Naive thymus-derived CD4-positive, alpha-beta T cell (primary cell): ENCODE measurements at places on chromosomes 5 and 9. TPM values are rescaled to one million over a fixed set of nuclear protein-coding genes. Genes with fewer than 3 reads are reported as not detected.

GRCh38 chr5:74164725-74165235, 475.7 kb downstream of the ENC1 start:
- DNase-seq, result no peak

- DNase-seq, result no peak
Measured at GRCh38 chr9:133023117-133023890, 7.5 kb upstream of the GTF3C5 start.

- no peak for DNase-seq
Measured at GRCh38 chr5:74222806-74223205, 417.7 kb downstream of the ENC1 start.

Gene AGTPBP1
- total RNA-seq, result 65.4 TPM

GRCh38 chr5:15683332-15683731, 183.4 kb downstream of the FBXL7 start:
- no peak for DNase-seq

Gene ARID3C
- total RNA-seq, result not detected

DNA sequence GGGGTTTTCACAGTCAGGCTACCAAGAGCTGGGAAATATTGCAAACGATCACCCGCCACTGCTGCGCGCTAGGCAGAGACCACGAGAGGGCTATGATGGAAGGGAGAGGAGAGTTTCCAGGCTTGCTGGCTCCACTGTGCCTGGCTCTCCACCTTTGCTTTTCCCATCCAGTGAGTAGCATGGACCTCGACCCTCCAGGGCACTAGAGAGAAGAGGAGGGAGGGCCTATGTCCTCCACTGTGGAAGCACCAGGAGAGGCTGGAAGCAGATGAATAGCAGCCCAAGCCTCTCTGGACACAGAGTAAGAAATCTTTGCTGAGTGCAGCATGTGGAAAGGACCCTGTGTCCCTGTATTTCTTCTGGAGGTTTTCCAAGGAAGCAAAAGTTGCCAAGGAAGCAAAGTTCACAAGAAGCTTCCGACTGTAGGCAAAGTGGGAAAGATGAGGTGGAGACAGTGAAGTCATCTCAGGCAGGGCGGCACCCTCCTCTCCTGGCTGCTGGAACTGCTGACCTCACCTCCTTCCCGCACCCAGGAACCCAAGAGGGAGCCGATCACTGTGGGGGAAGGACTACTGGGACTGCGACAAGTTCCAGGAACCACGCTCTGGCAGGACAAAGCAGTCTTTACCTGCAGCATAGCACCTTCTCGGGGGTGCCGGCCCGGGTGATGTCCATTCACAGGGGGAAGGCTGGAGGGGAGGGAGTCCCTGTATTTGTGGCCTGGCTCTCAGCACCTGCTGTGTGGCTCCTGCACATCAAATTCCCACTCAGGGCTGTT, 79.6 kb downstream of the CSNK1A1 start:
- DNase-seq, result no peak

GRCh38 chr9:79884546-79884945, 312.8 kb downstream of the TLE4 start:
- no peak for DNase-seq

Gene PHF24
- total RNA-seq, result not detected

DNA sequence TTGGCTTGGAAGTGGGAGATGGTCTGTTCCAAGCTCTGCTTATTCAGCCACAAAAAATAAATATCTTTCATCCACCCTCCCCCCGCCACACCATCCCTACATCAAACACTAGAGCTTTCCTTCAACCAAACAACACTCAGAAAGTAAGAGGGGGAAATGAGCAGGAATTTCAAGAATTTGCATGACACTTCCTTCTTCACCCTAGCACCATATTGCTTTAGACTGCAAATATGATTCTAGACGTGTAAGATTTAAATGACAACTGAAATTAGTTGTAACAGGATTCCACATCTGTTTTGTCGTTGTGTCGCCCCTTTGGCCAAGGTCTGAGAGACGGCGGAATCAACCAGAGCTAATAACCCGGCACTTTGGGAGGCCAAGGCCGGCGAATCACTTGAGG, 88.5 kb downstream of the NDFIP1 start:
- DNase-seq, result no peak

DNA sequence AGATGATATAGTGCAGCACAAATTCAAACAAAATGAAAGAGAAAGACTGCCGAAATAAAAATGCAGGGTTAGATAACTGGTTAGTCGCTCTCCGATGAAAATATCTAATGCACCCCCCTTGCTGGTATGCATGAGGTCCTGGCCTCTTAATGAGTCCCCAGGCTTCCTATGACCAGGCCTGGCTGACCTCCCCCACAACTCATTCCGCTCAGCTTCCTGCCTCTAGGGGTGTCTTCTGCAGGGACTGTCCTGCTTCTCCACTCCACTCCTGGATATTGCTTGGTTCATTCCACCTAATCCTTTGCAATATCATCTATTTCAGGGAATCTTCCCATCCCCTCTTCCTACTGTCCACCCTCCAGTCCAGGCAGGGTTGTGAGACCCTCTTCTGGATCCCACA, 341.8 kb downstream of the ASTN2 start:
- no peak for DNase-seq

DNA sequence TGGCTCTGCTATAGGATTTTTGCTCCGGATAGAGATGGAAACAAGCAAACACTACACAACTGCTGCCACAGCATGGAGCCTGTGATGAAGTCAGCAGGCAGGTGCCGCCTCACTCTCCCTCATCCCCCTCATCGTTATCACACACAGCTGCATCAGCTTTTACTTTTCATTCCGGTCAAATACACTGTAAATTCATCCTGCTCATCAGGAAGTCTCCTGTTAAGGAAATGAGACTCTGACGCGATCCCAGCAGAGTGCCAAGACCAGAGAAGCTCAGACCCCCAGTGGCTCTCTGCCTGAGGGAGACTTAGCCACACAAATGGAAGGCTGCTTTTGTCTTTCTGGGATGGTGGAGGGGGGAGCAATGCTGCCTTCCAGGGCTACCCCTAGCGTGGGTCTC, 270.2 kb downstream of the ELAVL2 start:
- no peak for DNase-seq

DNA sequence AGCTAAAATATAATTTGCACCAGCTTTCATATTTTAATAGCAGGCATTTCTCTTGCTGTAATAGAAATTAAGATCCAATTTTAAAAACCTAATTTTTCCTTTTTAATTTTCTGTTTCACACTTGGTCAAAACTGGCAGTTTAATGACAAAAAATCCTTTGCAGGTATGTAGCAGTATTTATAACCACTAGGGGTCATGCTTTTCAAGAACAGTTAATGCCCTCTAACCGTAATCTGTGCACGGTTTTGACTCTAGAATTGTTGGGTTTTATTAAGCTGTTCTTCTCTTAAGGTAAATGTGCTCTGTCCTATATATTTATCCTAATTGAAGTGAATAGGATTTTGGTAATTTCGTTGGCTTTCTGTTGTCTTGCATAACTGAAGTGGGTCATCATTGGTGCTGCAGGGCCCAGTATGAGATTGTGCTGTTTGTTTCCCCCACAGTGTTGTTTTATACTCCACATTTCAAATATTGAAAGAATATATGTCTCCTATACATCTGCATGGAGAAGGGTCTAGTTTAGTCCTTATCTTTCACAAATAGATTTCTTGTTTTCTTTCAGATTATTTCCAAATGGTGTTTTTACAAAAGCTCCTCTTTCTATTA, 107.4 kb downstream of the SCAMP1 start:
- no peak for DNase-seq

Gene TMEM174
- not detected for total RNA-seq
